ENCODE measurements at places on chromosomes 2 and 18.

GRCh38 chr2:201263779-201264178 is 3.4 kb downstream of the CASP8 start:
- no peak for DNase-seq

DNA sequence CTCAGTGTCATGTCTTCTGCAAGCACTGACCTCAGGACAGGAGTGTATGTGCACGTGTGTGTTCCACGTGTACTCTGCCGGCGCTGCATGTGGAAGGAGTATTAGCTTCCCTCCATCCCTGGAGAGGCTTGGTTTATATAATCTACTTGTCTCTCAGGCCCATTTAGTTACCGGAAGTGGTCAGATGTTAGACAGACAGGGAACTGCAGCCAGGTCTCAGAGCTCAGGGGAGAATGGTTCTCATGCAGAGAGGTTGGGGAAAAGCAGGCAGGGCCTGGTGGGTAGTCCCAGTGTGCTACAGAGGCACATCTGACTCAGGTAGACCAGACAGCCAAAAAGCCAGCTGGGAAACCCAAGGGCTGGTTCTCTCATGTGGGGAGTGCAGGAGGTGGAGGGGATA is 167.9 kb downstream of the CTIF start:
- no peak for DNase-seq

DNA sequence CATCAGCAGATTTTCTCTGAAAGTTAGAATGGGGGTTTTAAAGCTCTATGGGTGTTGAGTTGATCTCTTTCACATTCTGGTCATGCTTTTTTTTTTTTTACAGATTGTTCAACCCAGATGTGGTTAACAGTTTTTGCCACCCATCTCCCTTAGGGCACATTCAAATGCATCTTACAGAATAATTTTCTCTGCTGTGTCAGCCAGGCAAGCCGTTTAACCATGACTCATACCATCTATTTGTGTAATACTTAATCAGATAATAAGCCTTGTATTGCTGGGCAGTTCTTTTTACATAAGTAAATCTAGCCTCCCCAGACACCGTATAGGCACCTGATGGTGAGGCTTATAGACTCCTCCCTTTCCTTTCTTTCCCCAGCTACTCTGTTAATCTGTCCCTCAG is 62.0 kb downstream of the TGIF1 start:
- DNase-seq = no peak

DNA sequence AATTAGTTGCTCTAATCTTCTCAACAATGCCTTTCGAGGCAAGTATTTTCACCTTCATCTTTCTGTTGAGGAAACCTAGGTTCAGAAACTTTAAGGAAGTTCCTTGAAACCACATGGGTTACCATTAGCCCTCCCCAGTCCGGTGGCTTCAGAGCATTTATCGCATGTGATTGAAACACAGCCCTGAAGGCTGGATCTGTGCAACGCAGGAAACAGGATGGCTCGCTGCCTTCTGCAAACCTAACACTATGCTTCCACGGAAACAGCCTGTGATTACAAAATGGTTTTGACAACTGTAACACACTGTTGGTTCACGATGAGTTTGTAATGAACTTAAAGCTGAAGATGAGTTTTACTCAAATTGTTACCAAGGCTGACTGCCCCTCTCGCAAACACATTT is 68.5 kb downstream of the EPB41L3 start:
- no peak for DNase-seq

DNA sequence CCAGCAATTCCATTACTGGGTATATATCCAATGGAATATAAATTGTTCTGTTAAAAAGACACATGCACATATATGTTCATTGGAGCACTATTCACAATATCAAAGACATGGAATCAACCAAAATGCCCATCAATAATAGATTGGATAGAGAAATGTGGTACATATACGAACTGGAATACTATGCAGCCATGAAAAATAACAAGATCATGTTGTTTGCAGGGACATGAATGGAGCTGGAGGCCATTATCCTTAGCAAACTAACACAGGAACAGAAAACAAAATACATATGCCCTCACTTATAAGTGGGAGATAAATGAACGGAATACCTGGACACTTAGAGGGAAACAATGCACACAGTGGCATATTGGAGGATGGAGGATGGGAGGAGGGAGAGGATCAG is 355.8 kb downstream of the CCDC85A start:
- no peak for DNase-seq

DNA sequence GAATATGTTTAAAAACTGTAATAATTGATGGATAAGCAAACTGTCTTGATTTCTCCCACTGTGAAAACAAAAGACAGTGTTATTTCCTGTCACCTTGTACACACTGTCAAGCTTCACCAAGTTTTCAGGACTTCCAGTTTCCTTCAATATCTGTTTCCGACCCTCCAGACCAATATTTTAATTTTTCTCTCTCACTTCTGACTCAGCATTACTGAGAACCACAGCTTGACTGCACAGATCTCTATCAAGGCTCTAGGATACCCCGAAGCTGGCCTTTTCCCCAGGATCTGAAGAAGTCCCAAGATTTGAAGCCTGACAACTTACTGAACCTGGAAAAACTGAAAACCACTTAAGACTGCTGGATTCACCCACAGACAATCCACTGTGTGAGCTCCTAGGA is 13.2 kb upstream of the SULT1C3 start:
- DNase-seq = no peak

GRCh38 chr2:236346366-236346765 is 82.2 kb upstream of the ASB18 start:
- no peak for DNase-seq

DNA sequence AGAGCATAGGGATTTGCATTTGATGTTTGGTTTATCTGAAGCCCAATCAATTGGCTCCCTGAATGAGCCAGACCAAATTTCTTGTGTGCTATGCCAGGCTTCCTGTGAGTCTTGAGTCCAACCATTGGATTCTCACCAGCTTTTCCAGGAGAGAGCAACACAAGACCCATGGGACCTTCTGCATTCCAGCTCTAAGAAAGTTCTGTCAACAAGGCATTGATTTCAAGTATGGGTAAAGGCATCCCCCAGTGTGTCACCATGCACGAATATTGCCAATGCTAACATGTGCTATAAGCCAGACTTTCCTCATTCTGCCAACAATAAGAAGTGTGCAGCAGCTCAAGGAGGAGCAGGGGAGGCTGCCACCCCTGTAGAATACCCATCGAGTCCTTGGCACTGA is 266.6 kb downstream of the ETAA1 start:
- DNase-seq = no peak

GRCh38 chr2:218814540-218815243 is 16.9 kb downstream of the PRKAG3 start:
- no peak for DNase-seq

DNA sequence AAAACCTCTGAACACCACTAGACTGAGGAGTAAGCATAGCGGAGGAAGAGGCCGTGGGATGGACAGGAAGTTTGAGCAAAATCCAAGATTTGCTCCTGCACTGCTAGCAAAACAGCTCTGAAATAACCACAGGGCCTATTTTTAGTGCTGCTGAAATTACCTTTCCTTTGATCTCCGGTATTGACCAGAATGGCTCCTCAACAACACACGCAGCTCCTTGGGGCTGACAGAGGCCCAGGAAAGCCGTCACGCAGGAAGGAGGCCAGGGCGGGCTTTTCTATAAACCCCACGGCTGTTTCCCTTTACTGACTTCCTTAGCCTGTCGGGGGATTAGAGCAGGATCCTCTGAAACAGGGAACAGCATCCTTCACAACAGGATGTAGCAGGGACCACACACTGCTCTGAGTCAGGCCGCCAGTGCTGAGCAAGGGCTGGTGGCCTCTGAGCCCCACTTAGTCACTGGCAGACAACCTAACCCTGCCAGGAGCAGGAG is 80.8 kb upstream of the LCLAT1 start:
- DNase-seq = no peak

DNA sequence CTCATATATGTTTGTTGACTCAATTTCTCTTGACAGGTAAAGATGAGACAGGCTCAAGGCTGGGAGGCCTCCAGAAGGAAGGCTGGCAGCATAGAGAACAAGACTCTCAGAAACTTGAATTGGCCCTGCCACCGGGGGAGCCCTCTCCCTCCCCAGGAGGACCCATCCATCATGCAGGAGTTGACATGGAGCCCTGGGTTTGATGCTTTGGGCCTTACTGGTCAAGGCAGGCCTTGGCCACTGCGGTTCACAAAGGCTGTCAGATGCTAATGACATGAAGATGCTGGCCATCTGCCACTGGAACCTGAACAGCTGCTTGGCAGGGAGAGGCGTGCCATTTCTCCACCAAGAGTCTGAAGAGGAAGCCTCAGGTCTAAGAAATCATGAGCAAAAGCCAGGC is 193.6 kb downstream of the MTCL1 start:
- no peak for DNase-seq

GRCh38 chr2:83017366-83018090 is 1441.6 kb downstream of the SUCLG1 start:
- no peak for DNase-seq

GRCh38 chr18:28110924-28111323 is 66.0 kb downstream of the CDH2 start:
- DNase-seq = no peak

GRCh38 chr2:84786601-84787000 is 94.3 kb downstream of the TRABD2A start:
- no peak for DNase-seq

DNA sequence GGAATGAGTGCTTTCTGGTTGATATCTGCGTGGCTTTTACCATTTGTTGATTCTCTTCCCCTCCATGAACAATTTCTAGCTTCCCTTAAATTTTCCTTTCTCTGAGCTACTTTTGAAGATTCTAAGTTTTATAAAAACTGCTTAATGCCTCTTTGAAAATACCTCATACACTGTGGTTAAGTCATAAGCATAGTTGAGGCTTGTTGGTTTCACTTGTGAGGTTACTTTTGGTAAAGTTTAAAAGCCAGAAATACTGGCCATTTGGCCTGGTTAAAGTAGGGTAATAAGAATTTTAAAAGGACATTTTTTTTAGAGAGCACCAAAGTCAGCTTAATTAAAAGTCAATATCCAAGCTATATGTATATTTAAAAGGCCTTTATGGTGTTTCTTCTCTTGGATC is 21.3 kb upstream of the CAPN13 start:
- DNase-seq = no peak

DNA sequence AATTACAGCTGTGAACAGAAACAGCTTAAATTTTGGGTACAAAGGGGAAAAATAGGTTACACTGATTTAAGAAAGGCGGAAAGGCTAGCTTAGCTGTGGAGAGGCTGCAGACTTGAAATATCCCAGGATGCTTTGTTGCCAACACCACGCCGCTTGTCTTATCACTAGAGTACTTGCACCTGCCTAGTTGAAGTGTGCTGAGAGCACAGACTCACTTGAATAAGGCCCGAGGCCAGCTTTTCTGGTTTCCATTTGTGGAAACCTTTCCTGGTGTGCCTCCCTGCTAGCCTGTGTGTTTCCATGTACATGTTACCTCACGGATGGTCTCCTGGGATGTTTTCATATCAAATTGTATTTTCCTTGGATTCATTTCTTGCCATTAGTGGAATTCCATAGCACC is 3.2 kb downstream of the CABLES1 start:
- DNase-seq = no peak

DNA sequence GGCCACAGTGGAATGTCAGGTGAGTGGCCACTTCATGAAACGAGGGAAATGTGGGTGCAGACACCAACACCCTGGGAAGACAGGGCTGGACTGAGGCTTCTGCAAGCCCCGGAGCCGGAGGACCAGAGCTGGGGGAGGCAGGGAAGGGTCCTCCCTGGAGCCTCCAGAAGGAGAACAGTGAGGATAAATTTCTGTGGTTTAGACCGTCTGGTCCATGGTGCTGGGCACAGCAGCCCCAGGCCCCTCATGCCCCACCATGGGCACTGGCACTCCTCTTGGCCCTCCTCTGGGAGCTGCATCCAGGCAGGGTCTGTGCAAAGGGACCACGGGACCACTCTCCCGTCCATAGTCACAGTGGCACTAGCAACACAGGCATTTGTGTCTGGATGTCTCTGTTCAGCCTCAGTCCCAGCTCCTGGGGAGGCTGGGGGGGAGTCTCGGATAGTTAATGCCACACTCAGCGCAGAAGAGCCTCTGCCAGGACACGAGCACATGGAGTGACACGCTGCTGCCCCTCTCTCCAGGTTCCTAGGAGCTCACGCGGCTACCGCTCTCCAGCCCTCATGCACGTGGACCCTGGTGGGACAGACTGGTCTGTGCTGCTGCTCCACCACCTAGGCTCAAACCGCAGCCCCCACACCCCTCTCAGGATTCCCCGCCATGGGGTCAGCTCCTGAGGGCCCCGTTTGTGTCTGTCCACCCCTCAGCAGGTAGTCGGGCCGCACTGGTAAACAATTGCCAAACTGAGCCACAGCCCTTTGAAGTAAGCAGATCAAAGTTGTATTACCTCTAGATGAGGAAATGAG is 305.9 kb upstream of the SALL3 start:
- DNase-seq = no peak

- DNase-seq = no peak
These were observed 1150.9 kb downstream of the RPIA start for GRCh38 chr2:89842180-89842908.

DNA sequence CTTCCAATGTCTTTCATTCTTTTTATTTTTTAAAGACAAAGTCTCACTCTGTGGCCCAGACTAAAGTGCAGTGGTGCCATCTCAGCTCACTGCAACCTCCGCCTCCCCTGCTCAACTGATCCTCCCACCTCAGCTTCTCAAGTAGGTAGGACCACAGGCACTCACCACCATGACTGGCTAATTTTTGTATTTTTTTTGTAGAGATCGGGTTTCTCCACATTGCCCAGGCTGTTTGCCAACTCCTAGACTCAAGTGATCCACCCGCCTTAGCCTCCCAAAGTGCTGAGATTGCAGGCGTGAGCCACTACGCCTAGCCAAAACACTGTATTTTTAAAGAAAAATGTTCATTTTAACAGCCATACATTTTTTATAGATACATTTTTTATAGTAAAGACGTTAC is 12.7 kb downstream of the GCKR start:
- DNase-seq = no peak

GRCh38 chr2:166388481-166389070 is 12.8 kb upstream of the SCN9A start:
- DNase-seq = no peak

DNA sequence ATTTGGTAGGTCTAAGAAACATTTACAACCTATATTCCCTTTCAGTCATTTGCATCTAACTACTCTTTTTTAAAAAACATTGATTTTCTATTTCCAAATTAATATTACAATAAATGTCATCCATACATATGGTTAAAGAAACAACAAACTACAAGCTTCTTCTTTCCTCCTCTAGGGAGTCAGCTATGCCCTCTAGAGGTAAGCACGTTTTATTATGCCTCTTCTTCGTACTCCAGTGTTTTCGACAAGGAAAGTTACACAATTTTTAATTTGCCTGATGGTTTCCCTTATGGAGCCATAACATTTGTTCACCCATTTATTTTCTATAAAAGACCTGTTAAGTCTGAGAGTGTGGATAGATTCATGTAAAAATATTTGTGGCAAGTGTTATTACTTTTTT is 183.4 kb upstream of the CDH7 start:
- DNase-seq = no peak

GRCh38 chr2:204452464-204453023 is 92.7 kb upstream of the PARD3B start:
- DNase-seq = no peak

Measured in stimulated activated CD8-positive, alpha-beta memory T cell treated with anti-CD3 and anti-CD28 coated beads, Interleukin-7, amount 100 ng/mL, for 1 hour (primary cell).